Camera-type eye (tissue), 1 donor: ENCODE measurements at places on chromosomes 6 and 20. TPM values are rescaled to one million over a fixed set of nuclear protein-coding genes. Genes with fewer than 3 reads are reported as not detected.

KIF25 gene
- not detected for total RNA-seq

FAM83C gene
- total RNA-seq = 0.16 TPM

FNDC1 gene
- total RNA-seq = 38.9 TPM

PARD6B gene
- 31.1 TPM for total RNA-seq

L3MBTL1 gene
- total RNA-seq = 34.6 TPM

PTK6 gene
- total RNA-seq = 1.3 TPM

LRFN2 gene
- 6.2 TPM for total RNA-seq

TAGAP gene
- 1.4 TPM for total RNA-seq

SLC22A3 gene
- total RNA-seq = 6.1 TPM

MYLK2 gene
- total RNA-seq = 2.5 TPM

SLC32A1 gene
- total RNA-seq = 8.2 TPM

TAAR5 gene
- not detected for total RNA-seq

HLA-E gene
- 137 TPM for total RNA-seq

HUS1B gene
- 4.9 TPM for total RNA-seq

ENPP1 gene
- total RNA-seq = 10.3 TPM

LCA5 gene
- 34.3 TPM for total RNA-seq

LPA gene
- 0.93 TPM for total RNA-seq

OPN5 gene
- total RNA-seq = 0.33 TPM

PGC gene
- total RNA-seq = not detected

ZBTB46 gene
- total RNA-seq = 12.1 TPM

CCR6 gene
- not detected for total RNA-seq

NMBR gene
- 0.71 TPM for total RNA-seq

SLC26A8 gene
- 1.4 TPM for total RNA-seq

SLA2 gene
- total RNA-seq = 0.38 TPM

GTSF1L gene
- not detected for total RNA-seq

TEAD3 gene
- 11.1 TPM for total RNA-seq

NFS1 gene
- total RNA-seq = 38.4 TPM

SRSF12 gene
- total RNA-seq = 18.0 TPM

SNAI1 gene
- total RNA-seq = 0.22 TPM

EYA4 gene
- total RNA-seq = 7.7 TPM

FOXQ1 gene
- total RNA-seq = 2.7 TPM

MYMX gene
- not detected for total RNA-seq
